ENCODE measurements at places on chromosomes 1 and 21.

GRCh38 chr1:116945996-116946395 is 36.3 kb downstream of the PTGFRN start:
- DNase-seq, result no peak

DNA sequence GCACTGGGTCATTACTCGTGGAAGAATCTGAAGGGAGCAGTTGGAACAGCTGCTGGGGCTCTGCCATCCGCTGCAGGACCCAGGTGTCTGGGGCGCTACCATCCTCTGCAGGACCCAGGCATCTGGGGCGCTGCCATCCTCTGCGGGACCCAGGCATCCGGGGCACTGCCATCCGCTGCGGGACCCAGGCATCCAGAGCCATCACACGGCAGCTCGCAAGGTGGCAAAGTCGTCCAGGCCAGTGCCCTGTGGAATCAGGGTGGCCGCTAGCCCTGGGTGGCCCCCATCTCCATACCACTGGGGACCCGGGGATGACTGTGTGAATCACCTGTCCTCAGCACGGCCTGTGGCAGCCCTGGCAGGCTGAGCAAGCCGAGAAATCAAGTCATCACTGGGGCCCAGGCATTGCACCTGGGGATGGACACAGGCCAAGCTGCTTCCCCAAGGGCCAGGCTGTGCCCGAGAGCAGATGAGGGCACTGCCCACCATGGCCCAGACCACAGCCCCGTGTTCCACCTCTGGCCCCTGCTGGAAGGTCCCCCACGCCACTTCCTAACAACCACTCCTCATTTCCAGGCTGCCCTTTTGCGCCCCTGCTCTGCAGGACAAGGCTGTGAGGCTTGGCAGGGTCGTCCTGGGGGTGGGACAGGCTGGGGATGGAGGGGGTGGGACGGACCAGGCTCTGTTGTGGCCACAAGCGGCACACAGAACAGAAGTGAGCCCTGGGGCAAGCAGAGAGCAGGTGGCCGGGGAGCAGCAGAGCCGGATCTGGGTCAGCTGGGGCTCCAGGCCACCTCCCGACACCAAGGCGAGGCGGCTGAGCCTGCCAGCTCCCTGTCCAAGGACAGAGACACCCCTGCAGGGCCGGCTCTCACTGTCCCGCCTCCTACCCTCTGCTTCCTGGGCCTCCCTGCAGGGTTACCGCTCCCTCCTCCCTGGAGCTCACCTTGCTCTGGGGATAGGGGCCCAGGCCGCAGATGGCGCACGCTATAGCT is 12.7 kb downstream of the GABRD start:
- DNase-seq, result no peak

DNA sequence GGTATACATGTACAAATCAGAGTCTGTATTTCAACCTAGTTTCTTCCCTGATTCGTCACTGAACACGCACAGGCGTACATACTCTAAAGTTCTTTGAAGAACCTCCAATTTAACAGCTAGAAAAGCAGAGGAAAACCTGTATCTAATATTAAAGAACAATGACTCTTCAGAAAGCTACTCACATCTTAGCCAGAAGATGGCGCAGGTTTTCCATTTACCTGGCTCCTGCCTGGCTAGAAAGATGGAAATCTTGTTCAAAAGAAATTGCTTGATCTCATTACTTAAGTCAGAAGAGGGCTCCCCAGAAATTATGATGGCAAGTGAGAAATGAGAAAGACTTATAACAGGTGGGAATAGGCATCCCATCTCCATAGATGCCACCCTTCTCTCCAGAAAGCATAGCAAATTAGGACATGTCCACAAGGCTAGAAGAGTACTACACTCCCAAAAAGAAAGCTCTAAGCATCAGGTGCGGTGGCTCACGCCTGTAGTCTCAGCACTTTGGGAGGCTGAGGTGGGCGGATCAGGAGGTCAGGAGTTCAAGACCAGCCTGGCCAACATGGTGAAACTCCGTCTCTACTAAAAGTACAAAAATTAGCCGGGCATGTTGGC is 19.0 kb upstream of the L1TD1 start:
- DNase-seq, result peak; percentile 10

DNA sequence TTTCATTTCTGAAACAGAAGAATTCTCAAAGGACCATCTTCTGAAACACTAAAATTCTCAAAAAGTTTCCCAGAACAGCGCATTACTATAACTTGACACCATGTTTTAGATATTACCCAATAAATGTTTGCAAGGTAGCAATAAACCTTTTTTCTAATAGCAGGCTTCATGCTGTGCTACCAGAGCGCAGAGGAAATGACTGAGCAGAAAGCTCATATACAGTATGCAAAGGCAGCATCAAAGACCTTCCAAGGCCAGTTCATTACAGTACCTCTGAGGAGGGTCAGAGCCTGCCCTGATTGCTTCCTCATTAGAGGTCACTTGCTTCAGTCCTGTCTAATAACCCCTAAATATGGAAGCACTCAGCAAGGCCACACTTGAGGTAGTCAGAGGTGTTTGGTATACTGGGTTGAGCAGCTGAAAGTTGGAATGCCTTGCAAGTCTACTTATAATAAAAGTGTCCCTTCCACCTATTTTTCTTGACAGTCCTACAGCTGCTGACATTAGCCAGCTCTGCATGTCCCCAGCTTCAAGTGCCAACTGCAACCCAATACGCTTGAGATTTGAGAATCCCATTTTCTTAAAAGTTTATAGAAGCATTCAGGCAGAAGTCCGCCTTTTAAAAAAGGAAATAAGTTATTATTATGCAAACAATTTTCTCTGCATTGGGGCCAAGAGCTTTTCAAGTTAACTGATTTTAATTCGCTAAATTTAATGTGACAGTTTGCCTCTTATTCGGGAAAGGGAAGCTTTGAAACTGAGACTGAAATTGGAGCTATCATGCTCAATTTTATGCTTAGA is 207.2 kb downstream of the ZC3H11B start:
- no peak for DNase-seq

GRCh38 chr1:56437959-56438358 is 141.4 kb downstream of the PLPP3 start:
- DNase-seq, result no peak

DNA sequence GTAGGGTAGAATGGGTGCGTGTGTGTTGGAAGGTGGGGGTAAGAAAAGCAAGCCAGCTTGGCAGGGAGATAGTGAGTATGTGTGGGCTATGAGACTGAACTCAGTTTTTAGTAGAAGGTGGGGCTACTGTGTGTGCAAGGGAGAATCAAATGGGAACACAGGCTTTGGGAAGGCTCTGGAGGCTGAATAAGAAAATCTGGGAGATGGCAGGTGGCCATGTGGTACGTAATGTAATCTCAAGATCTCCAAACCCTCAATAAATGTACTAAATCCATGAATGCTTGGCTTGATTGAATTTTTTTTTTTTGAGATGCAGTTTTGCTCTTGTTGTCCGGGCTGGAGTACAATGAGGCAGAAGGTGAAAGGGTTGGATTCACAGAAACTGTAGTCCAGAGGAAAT is 3.5 kb upstream of the ZSCAN20 start:
- no peak for DNase-seq

- no peak for DNase-seq
These were observed 47.0 kb upstream of the PTCH2 start for GRCh38 chr1:44890007-44890406.

DNA sequence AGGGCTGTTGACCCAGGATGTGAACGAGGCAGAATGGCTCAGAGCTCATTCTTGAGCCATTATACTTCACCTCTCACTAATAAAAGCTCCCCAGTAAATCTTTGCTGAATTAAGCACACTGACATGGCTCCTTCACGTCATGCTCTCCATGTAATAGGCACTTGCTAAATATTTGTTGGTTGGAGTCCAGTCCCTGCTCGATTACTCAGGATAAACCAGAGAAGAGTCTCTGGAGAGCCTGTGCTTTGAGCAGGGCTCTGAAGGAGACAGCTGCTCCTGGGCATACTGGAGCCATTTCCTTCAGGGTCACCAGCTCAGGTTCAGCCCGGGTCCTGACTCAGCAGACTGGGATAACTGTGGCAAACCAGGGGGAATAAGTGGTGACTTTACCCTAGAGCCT is 46.9 kb downstream of the HLX start:
- no peak for DNase-seq

DNA sequence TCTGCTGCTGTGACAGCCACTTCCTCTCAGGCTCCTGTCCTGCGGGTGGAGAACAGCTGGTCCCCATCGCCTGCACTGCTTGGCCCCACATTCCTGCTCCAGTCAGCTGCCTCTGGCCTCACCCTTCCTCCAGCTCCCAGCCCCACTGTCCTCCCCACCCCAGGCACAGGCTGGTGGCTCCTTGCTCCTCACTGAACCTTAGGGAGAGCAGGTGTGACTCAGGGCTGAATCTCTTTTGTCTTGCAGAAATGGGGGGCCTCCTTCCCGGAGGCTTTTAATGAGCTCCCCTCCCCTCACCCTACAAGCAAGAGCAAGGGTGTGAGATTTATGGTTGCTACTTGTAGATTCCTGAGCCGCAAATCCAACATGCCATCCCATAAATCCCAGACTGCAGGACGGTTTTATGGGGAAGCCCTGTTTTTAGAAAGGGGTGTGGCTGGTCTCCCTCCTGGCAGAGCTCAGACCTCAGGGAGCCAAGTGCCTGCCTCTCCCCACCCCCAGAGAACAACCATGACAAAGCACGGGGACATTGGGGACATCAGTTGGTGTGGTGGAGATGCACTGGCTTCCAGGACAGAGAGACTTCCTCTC is 15.2 kb downstream of the CDK18 start:
- DNase-seq, result no peak

- no peak for DNase-seq
These were observed 17.2 kb upstream of the FABP3 start for GRCh38 chr1:31390071-31390470.

- DNase-seq, result no peak
These were observed 34.1 kb downstream of the PLXNA2 start for GRCh38 chr1:208209896-208210589.

- DNase-seq, result no peak
These were observed 33.2 kb downstream of the PRAMEF20 start for GRCh38 chr1:13443335-13443979.

- no peak for DNase-seq
These were observed at the start of gene CD34 for GRCh38 chr1:207910591-207911354. TSS of gene CD34 (minus strand) at chr1:207911125. CDS start at chr1:207911080, 45 bp downstream.

DNA sequence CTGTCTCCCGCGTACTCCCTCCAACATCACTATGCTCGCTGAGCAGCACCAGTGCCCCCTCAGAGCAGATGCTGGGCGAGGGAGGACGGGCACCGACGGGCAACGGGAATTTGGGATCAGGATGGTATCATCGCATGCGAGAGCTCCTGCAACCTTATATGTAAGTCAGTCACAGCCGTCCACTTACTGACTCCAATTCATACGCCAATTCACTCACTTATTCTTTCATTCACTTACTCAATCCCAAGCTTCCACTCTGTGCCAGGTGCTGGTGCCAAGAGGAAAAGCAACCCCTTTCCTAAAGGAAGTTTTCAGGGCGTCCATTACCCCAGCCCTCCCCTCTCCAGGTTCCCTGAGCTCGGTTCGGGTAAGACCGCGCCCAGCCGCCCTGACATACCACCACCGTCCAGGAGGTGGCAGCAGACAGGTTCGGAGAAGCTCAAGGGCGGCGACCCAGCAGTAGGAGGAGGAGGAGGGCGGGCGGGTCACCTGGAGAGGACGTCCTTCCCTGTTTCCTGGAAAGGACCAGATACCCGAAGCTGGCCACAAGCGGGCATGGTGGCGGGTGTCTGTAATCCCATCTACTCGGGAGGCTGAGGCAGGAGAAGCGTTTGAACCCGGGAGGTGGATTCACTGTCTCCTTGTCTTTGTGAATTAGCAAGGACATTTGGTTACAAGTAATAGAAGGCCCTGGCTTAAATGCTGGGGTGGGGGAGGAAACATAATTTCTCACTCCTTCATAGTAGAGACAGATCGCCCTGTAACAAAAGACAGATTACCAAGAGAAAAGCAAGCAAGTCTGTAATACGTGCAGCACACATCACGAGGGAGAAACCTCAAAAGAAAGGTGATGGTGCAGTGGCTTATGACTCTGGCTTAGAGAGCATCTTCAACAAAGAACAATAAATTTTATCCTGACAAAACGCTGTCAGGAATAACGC is 7.6 kb upstream of the IL22RA1 start:
- DNase-seq, result peak; percentile 23

DNA sequence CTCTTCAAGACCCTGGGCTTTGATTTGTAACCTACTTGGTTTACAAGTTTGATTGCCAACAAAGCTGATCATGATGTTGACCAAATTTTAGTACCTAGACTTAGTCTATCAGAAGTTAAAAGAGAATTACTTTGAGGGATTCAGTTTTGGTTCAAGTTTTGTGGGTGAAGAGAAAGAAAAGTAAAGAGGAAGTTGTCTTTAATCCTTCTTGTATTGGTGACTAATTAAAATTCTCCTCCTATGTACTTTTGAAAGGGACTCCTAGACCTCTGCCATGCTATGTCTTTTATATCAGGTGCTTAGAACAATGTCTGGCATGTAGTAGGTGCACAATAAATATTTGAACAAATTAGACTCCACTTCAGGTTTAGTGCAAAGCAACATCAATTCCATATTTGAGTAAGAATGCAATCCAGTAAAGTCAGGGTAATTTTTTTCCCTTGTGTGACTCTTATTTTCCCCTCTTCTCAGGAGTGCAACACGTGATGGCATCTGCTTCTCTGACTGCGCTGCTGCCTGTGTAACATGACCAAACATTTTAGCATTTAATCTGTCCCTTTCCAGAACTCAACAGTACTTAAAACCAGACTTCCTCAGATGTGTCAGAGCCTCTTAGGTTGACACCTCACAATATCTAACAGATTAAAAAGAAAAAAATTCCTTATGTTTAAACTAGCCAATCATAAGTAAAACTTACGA is 41.1 kb upstream of the KCNQ4 start:
- DNase-seq, result no peak

DNA sequence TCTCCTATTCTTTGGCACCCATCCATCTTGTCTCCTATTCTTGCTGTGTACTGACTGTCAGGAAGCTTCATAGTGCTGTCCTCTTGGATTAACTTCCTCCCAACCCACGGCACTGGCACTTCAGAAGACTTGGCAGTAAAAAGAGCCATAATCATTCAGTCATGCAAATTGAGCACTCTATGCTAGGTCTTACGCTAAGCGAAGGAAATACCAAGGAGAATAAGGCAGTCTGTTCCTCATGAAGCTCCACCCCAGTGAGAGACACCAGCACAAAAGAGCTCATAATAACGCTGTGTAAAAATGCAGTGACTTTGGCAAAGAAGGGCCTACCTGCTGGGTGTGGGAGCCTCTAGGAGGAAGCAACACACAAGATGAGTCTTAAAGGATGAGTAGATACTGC is 67.1 kb downstream of the GFI1 start:
- no peak for DNase-seq

DNA sequence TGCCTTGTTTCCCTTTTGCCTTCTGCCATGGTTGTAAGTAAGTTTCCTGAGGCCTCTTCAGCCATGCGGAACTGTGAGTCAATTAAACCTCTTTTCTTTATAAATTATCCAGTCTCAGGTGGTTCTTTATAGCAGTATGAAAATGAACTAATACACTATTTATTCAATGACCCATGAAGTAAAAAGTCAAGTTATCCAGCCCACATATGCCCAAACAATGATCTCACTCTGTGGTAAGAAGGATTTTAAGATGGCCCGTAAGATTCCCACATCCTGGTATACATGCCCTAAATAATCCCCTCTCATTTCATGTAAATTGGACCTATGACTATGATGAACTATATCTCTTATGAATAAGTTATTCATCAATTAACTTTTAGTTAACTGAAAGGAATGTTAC is 1008.3 kb upstream of the B3GALT2 start:
- DNase-seq, result no peak

Data from fibroblast of skin of left biceps (primary cell).